ENCODE measurements at places on chromosomes 11 and 22.

- DNase-seq = no peak
Observed at GRCh38 chr11:6778518-6778917, 4.3 kb upstream of the OR2AG1 start.

DNA sequence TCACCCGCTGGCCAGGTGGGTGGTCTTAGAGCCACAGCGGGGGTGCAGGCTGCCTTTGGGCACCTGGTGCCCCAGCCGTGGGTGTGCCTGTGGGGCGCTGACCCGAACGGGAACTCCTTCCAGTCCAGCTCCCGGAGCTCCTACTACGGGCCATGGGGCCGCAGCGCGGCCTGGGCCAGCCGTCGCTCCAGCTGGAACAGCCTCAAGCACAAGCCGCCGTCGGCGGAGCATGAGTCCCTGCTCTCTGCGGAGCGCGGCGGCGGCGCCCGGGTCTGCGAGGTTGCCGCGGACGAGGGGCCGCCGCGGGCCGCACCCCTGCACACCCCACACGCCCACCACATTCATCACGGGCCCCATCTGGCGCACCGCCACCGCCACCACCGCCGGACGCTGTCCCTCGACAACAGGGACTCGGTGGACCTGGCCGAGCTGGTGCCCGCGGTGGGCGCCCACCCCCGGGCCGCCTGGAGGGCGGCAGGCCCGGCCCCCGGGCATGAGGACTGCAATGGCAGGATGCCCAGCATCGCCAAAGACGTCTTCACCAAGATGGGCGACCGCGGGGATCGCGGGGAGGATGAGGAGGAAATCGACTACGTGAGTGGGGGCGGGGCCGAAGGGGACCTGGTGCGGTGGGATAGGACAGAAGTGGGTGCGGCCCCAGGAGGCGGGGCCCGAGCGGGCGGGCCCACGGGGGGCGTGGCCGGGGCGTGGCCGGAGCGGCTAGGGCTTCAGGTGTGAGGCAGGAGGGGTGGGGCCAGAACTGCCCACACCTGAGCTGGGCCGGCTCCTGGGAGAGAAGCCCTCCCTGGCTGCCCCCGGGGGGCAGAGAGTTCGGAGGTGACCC is 91.5 kb downstream of the CACNA1I start:
- no peak for DNase-seq

DNA sequence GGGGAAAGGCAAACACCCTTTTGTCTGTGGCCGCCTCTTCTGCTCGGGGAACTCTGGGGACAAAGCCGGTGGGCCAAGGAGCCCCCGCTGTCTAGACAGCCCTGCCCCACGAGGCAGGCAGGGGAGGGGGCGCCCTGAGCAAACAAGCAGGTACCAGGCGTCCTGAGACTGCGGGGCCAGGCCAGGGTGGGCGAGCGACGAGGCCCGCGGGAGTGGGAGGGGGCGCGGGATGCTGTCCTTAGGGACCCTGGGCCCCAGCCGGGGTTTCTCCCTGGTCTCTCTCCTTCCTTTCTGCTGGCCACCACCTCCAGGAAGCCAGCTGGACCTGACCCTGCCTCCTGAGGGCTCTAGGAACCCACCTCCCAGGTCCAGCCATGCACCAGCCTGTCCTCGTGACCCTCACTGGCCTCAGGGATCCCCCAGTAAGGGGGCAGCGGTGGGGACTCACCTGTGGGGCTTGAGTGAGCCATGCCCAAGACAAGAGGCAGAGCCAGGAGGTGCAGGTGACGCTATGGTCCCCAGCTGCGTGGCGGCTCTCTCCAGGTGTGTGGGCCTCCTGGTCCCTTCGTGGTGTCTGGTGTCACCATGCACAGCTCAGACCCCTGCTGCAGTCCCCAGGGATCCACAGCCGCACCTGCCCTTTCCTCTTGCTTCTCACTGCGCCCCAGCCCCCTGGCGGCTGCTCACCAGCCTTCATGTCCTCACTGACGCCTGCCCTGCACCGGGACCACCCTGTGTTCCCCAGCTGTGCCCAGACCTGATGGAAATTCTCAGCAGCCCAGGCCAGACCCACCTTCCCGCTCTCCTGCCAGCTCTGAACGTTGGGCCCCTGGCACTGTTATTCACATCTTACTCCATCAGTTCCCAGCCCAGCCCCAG is 26.5 kb upstream of the MUC5AC start:
- DNase-seq = no peak

GRCh38 chr11:92642177-92642931 is 327.1 kb upstream of the MTNR1B start:
- no peak for DNase-seq

GRCh38 chr11:131099013-131099412 is 182.7 kb upstream of the SNX19 start:
- no peak for DNase-seq

- DNase-seq = no peak
Observed at GRCh38 chr11:120134106-120134930, 3.6 kb downstream of the TRIM29 start.

DNA sequence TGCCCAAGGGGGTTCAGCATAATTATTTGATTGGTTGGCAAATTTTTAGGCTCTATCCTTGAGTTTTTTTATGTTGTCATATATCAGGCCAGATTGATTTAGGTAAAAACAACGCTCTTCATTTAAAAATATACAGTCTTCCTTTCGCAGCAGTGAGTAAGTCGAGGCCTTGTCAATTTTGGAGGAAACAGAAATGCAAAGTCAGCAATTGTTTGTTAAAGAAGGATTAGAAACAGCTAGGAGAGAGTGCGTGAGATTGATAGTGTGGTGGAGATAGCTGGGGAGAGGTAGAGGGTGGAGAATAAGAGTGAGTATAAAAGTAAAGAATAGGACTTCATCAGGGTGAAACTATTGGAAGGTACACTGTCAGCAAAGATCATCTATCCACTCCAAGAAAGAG is 830.8 kb downstream of the LUZP2 start:
- DNase-seq = no peak

GRCh38 chr22:42342426-42343120 is 72.1 kb upstream of the TCF20 start:
- DNase-seq = no peak

GRCh38 chr11:69445131-69445470 is 36.4 kb upstream of the LINC01488 start:
- DNase-seq = no peak

DNA sequence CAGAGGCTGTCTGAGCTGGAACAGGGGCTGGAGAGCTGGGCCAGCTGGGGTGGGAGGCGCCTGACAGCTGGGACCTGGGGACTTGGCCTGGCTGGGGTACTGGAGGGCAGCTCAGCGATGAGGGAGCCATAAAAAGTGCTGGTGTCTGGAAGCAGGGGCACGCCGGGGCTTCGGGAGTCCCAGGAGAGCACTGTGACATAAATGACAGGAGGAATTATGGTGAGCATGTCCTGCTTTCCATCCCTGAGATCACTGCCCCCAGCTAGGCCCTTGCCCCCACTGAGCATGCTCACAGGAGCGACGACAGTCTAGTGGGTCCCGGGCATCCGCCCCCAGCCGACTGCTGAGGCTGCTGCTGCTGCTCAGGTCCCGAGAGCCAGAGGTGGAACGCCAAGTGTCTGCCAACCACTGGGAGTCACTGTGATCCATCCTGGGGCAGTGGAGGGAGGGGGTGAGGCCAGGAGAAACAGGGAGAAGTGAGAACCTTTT is 6.2 kb downstream of the ROBO4 start:
- no peak for DNase-seq

- DNase-seq = no peak
Observed at GRCh38 chr11:47946682-47947559, 33.4 kb upstream of the PTPRJ start.

GRCh38 chr11:59555601-59556114 is 44.3 kb downstream of the OR4D9 start:
- no peak for DNase-seq

GRCh38 chr22:36506637-36507517 is at the start of gene FOXRED2:
Gene FOXRED2 (minus strand): TSS chr22:36507040. CDS start chr22:36506422, 618 bp downstream.
- peak; percentile 68 for DNase-seq

DNA sequence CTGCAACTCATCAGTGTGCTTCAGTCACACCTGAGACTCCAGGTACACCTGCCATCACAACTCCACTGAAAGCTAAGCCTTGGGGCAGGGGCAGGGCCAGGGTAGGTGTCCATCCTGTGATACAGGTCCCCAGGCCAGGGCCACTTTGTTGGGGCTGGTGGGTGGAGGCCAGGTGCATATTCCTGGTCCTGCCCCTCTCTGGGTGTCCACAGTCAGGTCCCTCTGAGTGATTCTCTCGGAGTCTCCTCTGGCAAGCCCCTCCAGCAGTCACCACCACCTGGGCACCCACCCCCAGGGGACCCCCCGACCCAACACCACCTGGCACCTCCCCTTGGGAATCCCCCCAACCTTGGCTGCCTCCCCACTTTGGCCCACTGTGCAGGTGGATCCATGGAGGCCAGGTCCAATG is 9.5 kb upstream of the ACR start:
- DNase-seq = no peak

- DNase-seq = no peak
Observed at GRCh38 chr11:86068138-86068871, 579 bp downstream of the PICALM start.

DNA sequence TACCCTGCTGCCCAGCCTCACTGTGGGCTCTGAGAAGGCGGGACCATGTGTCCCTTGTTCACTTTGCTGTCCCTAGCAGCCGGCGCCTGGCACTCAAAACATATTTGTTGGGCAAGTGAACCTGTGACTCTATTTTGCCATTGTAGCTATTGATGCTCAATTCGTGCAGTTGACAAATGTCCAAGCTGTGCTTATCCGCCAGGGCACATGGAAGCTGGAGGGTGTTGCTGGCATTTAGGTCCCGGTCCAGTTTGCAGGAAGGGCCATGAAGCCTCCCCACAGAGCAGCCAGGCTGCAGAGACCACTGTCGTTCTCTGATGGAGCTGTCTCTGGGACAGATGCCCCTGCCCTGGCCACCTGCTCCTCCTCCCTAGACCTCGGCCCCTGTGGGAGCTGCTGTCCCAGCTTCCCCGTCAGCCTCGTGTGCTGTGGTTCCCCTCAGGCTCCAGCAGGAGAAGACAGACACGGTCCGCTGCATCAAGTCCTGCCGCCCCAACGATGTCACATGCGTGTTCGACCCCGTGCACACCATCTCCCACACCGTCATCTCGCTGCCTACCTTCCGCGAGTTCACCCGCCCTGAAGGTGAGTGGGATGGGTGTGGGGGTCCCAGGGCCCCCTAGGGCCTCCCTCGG is 71.5 kb downstream of the FBLN1 start:
- DNase-seq = no peak
